ENCODE measurements at places on chromosomes 11 and 22.

DNA sequence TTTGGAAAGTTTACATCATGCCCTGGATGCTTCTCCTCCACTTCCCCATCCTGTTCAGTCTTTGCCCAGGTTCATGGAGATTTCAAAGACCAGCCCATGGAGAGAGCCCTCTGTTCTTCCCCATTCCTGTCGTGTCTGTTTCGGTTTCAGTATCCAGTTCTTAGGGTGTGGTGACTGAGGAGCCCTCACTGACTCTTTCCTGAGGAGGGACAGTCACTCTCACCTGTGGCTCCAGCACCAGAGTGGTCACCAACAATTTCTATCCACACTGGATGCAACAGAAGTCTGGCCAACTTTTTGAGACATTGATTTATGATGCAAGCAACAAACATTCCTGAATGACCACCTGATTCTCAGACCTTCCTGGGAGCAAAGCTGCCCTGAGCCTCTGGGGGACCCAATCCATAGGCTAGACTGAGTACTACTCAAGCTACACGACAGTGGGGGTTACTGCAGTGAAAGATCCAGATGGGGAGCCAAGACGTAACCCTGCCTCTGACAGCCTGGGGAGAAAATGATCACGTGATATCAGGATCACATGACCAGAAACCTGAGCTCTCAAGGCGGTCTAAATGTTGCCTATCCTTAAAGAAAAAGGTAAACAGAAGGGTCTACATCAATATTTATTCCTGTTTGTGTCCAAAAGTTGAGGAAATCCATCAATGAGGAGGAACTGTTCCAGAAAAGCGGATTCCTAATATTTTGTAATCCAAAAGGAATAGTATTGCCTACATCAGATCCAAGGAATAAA, 76.2 kb upstream of the VPREB1 start:
- H3K4me3 ChIP-seq: peak overlapping the region; percentile 46
- H3K36me3 ChIP-seq: no peaks in the 10 kb centered on the region
- H3K27me3 ChIP-seq: no peaks in the 10 kb centered on the region
- peak overlapping the region; percentile 13 for H3K27ac ChIP-seq
- peaks cover 9% of the 10 kb centered on the region for H3K4me1 ChIP-seq

DNA sequence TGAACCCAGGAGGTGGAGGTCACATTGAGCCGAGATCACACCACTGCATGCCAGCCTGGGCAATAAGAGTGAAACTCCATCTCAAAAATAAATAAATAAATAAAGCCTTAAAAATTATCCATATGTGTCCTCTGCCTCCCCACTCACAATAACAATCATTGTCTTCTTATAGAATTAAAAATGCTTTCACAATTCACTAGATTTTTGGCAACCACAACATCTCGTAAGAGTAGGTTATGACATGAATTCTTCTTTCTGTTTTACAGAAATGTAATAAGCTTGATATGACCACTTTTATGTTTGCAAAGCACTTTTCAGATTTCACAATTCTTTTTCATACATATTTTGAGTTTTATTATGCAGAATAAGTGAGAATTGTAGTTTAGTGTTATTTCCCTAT, 54.5 kb upstream of the HSPA8 start:
- H3K4me1 ChIP-seq: no peaks in the 10 kb centered on the region
- DNase-seq: no peak
- no peaks in the 10 kb centered on the region for H3K36me3 ChIP-seq
- H3K27me3 ChIP-seq: no peaks in the 10 kb centered on the region

GRCh38 chr11:25981998-25982397, 349.9 kb upstream of the ANO3 start:
- no peaks in the 10 kb centered on the region for H3K4me1 ChIP-seq
- H3K27me3 ChIP-seq: no peaks in the 10 kb centered on the region
- no peak overlapping the region for H3K4me3 ChIP-seq
- DNase-seq: no peak
- H3K27ac ChIP-seq: no peak overlapping the region

GRCh38 chr11:32489464-32489863, 54.1 kb upstream of the WT1 start:
- no peaks in the 10 kb centered on the region for H3K36me3 ChIP-seq
- H3K4me3 ChIP-seq: no peak overlapping the region
- H3K27ac ChIP-seq: no peak overlapping the region
- no peaks in the 10 kb centered on the region for H3K4me1 ChIP-seq
- no peaks in the 10 kb centered on the region for H3K27me3 ChIP-seq
- no peak for DNase-seq
